ENCODE measurements at places on chromosomes 1 and 21.
A peak's percentile ranks its signal among the peaks of the same experiment; 100 is the strongest.

DNA sequence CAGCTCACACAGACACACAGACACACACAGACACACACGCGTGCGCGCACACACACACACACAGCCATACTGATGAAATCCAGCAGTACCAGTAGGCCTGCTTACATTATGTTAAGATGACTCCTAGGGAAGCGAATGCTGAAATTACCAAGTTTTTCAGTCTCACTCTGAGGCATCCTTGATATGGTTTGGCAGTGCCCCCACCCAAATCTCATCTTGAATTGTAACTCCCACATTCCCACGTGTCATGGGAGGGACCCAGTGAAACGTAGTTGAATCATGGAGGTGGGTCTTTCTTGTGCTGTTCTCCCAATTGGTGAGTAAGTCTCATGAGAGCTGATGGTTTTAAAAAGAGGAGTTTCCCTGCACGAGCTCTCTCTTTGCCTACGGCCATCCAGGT is 64.1 kb downstream of the TIAM1 start:
- no peak for DNase-seq

GRCh38 chr1:246907472-246907871 is 24.3 kb downstream of the AHCTF1 start:
- DNase-seq, result no peak

DNA sequence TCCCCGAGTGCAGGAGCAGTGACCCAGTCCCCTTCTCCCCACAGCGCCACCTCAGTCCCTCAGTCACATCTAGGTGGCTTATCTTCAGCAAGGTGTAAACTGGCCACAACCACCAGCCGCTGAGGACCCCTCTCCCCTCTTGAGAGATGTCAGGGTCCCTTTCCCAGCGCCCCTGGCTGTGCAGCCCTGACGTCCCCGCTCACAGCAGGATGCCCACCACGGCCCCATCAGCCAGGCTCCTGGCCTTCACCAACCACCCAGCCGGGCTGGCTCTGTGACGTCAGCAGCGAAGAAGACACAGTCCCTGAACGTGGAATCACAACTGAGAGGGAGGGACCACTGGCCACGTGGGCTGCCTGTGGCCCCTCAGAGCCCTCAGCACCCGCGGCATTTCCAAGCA is 249.4 kb downstream of the NPHP4 start:
- no peak for DNase-seq

DNA sequence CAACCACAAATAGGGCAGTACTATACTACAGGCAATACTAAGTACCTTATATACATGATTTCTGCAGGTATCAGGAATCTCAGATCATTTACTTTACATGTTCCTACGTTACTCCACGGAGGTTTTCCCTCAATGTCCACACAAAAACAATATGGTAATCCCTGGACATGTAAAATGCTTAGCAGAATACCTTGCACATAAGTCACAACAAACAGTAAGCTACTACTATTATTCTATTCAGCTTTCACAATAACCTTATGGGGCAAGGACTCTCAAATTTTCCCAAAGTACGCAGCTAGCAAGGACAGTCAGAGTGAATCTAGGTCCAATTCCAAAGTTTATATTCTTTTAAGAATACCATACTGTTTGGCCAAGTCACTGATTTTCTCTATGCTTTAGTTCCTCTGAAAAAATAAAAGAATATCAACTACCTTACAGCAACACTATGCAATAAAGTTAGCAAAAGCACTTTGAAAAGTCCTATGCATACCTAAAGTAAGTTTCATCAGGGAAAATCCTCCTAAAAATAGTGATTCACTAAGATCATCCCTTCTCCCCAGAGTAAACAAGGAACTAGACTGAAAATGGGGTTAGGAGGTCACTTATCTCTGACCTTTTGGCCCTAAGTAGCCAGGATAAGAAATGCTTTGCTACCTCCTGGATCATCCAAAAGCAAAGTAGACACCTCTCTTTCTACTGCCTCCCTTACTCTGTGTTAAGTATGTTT is 67.4 kb downstream of the LUZP1 start:
- DNase-seq, result no peak

DNA sequence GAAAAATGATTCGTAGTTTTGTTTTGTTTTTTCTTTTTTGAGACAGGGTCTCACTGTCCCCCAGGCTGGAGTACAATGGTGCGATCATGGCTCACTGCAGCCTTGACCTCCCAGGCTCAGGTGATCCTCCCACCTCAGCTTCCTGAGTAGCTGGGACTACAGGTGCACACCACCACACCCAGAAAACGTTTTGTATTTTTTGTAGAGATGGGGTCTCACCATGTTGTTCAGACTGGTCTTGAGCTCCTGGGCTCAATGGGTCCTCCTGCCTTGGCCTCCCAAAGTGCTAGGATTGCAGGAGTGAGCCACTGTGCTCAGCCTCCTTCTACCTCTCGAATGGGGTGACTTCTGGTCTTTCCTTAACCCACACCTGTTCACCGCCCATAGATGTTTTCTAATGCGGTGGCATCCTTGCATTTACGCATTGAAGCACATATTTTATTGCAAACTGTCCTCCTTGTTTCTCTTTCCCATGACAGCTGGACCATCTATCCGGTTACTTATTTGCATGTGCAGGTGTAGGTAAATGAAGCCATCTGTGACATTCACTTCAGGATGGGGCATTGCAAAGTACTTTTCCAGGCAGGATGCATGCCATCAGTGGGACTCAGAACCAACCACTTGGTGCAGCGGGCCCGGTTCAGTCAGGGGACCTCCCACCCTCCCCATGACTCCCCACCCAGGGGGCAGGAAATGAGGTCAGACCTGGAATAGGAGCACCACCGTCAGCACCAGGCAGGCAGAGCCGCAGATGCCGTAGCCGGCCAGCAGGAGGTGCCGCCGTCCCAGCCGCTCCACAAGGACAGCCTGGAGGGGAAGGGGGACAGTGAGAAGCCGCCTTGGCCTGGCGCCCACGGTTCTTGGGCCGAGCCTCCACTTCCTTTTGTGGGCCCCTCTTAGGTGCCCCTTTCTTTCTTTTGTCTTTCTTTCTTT is 16.5 kb downstream of the SLC2A7 start:
- DNase-seq, result peak; percentile 7

DNA sequence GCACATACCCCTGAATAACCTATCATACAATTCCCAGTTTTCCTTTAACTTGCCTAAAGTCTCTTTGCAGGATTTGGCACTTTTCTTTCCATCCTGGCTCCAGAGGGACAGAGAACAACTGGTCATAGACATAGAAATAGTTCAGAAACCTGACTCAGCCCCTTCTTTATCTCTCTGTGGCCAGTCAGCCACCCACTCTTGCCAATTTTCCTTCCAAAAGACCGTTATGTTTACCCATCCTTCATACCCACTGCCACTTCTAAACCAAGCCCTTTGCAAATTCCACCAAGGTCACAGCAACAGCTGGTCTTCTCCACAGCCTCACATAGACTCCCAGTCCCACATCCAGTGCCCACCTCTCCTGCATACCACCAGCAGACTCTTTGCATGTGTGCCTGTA is 127.2 kb upstream of the FGGY start:
- no peak for DNase-seq

GRCh38 chr21:33403128-33403785 is at the start of gene IFNGR2:
IFNGR2 (plus strand) TSS chr21:33403413; CDS start chr21:33403544, 131 bp downstream.
- no peak for DNase-seq

- no peak for DNase-seq
These were observed 45.4 kb upstream of the LRRN2 start for GRCh38 chr1:204730826-204731459.

GRCh38 chr1:245226203-245226499 is 71.4 kb downstream of the KIF26B start:
- no peak for DNase-seq

GRCh38 chr1:115802416-115802815 is 33.9 kb upstream of the CASQ2 start:
- no peak for DNase-seq

- DNase-seq, result no peak
These were observed 10.1 kb upstream of the LRRC71 start for GRCh38 chr1:156910309-156910782.

- DNase-seq, result no peak
These were observed 300.0 kb upstream of the VAMP3 start for GRCh38 chr1:7470904-7471638.

- no peak for DNase-seq
These were observed 165.5 kb upstream of the TMEM51 start for GRCh38 chr1:14987829-14988603.

DNA sequence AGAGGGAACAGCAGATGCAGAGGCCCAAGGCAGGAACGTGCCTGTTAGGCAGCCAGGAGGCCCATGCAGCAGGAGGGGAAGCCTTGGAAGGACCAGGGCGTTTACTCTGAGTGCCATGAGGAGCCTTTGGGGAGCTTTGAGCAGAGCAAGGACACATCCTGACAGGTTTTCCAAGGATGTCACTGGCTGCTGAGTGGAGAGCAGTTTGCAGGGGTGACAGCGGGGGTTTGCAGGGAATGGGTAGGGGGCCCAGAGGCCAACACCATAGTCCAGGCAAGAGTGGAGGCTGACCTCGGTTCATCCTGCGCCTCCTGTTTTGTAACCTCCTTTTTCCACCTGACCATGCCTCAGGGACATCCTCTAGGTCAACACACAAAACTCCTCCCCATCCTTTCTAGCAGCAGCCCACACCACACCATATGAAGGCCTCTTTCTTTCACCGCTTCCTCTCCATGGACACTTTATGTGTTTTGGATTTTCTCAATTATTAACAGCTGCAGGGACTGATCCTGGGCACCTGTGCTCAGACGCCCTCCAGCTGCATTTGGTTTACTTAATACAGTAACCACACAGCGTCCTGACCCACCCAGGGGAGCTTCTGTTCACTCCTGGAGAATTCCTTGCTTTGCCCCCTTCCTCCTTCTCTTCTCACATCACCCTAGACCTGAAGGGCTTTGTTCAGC is 528.5 kb downstream of the MATN1 start:
- no peak for DNase-seq

DNA sequence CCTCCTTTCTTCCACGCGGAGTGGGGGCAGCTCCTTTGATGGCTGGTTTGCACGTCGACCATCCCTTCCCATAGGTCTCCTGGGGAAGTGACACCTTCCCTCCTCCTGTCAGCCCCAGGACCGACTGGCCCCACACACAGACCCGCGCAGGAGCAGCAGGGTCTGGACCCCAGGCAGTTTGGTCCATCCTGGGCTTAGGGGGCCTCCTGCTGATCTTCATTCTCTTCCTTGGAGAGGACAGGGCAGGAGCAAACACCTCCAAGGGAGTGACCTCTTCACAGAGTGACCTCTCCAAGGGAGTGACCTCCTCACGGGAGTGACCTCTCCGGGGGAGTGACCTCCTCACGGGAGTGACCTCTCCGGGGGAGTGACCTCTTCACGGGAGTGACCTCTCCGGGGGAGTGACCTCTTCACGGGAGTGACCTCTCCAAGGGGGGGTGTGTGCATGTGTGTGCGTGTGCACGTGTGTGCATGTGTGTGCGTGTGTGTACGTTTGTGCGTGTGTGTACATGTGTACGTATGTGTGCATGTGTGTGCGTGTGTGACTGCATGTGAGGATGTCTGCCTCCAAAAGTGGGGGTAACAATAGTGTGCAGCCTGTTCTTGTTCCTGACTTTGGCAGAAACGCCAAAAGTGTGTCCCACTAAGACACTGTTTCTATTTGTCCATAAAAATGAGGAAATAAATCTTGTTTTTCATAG is 29.8 kb downstream of the COL6A1 start:
- no peak for DNase-seq

DNA sequence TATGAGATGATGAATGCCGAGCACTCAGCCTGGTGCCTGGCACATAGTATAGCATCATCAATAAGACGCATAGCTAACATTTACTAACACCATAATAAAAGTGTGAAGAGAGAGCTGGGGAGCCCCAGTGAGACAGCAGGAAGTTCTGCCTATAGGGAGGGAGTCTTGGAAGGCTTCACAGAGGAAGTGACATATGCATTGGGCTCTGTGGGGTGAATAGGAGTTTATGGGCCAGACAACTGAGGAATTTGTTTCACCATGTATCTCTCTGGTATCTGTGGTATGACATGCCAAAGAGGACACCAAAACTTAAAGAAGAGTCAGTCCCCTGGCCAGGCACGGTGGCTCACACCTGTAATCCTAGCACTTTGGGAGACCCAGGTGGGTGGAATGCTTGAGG is 118.3 kb upstream of the TMEM51 start:
- no peak for DNase-seq

GRCh38 chr1:55965981-55966461 is 613.3 kb downstream of the PLPP3 start:
- no peak for DNase-seq

DNA sequence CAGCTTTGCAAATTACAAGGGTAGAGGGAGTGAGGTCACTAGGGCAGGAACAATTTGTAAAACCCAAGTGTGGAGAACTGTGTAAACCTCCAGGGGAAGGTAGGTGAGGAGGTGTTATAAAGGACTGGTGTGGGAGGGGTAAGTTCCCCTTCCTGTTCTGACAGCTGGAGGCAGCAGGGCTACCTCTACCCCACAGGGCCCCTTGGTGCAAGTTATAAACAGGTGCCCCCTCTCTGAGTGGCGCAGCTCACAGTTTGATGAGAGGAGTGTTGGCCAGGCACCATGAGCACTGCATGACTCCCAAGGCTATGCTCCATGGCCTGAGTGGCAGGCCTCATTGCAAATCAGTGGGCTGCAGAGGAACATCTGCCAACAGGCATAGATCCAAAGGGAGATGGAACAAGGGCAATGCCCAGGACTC is 41.0 kb downstream of the MFSD2A start:
- DNase-seq, result no peak

- no peak for DNase-seq
These were observed 15.7 kb upstream of the MX2 start for GRCh38 chr21:41345934-41346685.

DNA sequence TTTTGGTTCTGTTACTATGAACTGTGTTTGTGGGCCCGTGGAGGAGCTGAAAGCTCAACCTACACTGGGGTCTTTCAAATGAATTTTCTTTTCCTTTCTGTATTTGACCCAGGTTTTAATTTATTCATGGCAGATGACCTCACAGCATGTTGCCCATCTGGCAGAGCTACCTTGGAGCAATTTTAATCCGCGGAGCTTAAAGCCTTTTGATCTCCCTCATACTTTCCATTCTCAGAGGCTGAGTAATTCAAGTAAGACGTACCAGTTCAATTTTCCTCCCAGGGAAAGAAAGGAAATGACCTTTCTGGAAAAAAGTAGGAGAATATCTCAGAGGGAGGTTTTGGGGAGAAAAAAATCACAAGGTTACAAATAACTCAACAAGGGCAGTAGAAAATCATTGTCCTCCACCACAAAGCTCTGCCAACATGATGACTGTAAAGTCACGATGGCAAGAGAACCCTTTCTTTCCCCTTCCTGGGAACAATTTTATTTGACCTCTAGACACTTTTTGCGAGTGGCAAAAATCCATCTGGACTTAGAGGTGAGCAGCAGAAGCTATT is 21.6 kb upstream of the PCP4 start:
- DNase-seq, result no peak

- DNase-seq, result no peak
These were observed 11.4 kb downstream of the EDEM3 start for GRCh38 chr1:184743062-184743756.
